NCI-H2171 treated with DMSO at 0.1 percent for 48 hours (cell line): ENCODE measurements at places on chromosomes 5 and 9.

DNA sequence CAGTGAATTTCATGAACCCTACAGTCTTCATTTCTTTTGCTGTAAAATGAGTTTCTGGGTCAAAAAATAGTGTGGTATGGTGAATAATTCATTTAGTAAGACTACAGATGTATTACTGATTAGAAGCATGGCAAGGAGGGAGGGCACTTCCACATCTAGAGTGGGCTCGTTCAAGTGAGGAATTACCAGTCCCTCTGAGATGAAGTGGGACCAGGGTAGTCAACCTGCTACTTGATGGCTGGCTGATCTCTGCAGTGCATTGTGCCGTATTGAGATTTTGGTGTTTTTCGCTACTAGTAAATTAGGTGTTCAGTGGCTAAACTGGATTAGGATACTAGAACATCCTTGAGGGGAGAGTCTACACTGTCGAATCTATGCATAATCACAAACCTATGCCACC, 10.8 kb downstream of the CDC37L1 start:
- no peak for DNase-seq

- no peak for DNase-seq
These were observed 118.7 kb upstream of the FST start for GRCh38 chr5:53361708-53362107.

DNA sequence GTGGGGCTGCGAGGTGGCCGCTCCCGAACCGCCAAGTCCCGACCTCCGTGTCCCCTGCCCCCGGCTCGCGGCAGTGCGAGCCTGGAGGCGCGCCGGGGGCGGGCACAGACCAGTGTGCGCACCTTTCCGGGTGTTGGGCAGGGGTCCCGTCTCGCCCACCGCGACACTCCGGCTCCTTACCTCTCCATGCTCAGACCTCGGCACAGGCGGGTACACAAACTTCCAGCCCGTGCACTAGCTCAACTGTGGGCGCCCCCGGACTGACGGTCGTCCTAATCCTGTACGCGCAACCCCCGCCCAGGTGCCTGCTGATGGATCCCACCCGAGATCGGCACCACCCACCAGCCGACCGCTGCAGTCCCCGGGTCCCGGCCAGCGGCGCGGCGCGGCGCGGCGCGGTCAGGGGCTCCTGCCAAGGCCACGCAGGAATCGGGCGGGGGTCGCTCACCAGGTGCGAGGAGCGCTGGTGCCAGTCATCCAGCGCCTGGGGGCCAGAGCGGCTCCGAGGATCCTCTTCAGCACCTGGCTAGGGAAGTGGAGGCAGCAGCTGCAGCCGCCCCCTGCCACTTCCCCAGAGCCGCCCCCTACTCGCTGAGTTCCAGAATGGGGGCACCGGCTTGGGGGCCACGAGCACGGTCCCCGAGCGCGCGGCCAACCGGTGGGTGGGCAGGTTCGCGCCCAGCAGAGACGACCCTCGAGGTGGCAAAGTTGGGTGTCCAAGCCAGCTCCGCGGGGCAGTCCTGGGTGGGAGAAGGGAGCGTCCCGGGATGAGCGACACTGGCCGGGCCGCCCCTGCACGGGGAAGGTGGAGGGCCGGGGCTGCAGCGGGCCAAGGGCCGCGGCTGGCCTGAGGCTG, 511 bp downstream of the SEMA5A start:
- no peak for DNase-seq

- DNase-seq: no peak
These were observed 758.5 kb upstream of the CTNND2 start for GRCh38 chr5:12662545-12663314.

DNA sequence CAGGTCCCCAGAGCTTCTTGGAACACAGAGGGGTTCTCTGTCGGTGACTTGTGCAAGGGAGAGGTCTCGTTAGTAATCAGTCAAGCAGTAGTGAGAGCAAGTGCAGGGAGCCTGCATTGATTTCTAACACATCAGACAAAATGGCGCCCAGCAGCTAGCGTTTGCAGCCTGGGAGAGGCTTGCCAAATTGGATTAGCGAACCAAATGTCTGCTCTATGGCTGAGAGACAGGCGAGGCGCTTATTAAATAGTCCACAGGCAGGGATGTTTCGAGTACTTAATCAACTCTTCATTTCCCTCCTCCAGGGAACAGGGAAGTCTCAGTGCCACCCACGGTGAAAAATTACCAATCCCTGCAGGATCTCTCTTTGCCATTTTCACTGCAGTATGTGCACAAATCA, 131.4 kb upstream of the SHB start:
- DNase-seq: no peak

- DNase-seq: no peak
These were observed 86.1 kb downstream of the SH3TC2 start for GRCh38 chr5:148976569-148977381.
